Activated T-cell treated with anti-CD3 and anti-CD28 coated beads for 24 hours (primary cell): ENCODE measurements at places on chromosomes 12 and 14.

GRCh38 chr12:32302218-32303173, 96.9 kb upstream of the FGD4 start:
- DNase-seq, result no peak

GRCh38 chr12:25190793-25191192, 4.2 kb downstream of the DNAI7 start:
- no peak for DNase-seq

GRCh38 chr12:109744986-109745942, 31.6 kb downstream of the FAM222A start:
- DNase-seq, result no peak

- DNase-seq, result no peak
Observed at GRCh38 chr12:77746096-77746495, 84.6 kb upstream of the NAV3 start.

GRCh38 chr12:87234898-87235297, 794.3 kb downstream of the C12orf50 start:
- DNase-seq, result no peak

DNA sequence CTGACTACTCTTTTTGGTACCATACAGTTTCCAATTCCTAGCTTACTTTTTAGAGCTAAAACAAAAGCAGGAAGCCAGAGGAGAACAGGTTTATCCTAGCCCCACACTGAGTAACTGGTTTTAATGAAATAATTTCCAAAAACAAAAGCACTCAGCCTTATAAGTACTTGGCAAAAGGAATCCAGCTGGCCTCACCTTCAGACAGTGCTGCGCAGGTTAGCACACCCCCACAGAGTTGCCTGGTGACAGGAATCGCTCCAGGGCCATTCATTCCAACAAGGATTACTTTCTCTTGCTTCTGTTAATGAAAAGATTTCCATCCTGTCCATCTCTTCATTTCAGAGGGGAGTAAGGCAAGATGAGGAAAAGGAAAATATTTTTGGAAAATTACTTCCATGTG, 84.6 kb downstream of the SCFD1 start:
- no peak for DNase-seq

GRCh38 chr14:75738192-75738591, 77.1 kb downstream of the TTLL5 start:
- DNase-seq, result no peak

- DNase-seq, result no peak
Observed at GRCh38 chr14:95679148-95679815, 6.9 kb upstream of the TCL1B start.

GRCh38 chr12:45039757-45040156, 11.1 kb downstream of the DBX2 start:
- DNase-seq, result no peak

DNA sequence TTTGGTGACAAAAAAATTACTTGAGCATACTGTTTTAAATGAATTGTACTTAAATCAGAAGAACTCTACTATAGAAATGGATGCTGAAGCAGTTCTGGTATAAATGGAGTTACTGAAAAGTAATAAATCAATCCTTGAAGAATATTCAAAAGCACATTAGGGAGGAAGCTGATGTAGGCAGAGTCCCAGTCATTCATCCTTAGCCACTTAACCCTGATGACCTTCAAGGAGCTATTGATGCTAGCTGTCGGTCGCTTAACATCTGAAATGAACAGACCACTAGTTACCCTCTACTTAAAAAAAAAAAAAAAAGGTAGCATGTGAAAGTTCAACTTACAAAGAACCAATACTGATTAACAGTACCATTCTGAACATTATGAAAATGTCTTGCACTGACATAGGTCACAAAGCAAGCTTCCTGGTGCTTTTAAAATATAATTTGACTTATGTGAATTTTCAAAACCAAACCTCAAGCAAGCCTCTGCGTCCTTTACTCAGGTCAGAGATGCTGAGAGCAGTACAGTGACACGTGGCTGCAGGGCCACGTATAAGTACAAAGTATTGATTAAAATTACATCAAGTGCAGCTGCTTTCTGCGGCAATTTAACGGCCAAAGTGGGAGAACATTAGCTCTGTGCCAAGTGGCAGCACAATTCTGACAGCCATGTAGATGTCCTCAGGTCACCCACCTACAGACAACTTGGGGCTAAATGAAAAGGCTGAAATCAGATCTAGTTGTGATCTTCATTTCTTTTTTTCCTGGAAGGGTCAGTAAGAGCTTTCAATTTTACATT, 18.1 kb downstream of the PPM1H start:
- DNase-seq, result no peak

- DNase-seq, result no peak
Observed at GRCh38 chr12:92357584-92358261, 212.1 kb upstream of the BTG1 start.

GRCh38 chr12:59886131-59886733, 290.4 kb downstream of the SLC16A7 start:
- DNase-seq, result no peak

GRCh38 chr12:14896521-14897169, 11.0 kb upstream of the MGP start:
- DNase-seq, result no peak

- DNase-seq, result no peak
Observed at GRCh38 chr12:130227641-130228040, 65.4 kb downstream of the FZD10 start.

- DNase-seq, result no peak
Observed at GRCh38 chr12:128581321-128581761, 242.4 kb downstream of the SLC15A4 start.

DNA sequence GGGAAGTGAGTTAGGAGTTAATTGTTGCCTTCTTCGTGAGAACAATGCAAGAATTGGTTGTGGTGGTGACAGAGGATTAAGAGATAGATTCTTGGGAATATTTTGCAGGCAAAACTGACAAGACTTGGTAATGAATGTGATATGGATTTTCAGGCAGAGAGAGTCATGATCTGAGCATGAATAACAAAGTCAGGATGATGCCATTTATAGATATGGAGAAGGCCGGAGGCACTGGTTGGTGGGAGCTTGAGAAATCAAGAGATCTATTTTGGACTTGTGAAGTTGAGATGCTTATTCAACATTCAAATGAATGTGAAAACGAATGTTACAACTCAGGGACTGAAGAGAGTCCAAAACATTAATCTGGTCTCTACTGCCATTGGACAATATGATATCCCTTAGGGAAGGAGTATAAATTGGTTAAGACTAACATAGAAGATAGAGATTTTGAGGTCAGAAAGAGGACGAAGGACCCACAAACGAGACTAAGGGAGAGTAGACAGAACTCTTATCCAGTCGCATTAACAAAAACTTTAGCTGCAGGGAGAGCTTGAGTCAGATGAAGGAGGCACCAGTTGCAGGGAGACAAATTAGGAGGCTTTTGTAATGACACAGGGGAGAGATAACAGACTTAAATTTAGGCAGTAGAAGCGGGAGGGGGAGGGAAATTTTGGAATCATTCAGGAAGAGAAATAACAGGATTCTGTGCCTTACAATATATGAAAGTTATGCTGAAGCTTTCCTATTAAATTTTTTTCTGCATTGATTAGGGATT, 1090.6 kb downstream of the GALC start:
- no peak for DNase-seq

DNA sequence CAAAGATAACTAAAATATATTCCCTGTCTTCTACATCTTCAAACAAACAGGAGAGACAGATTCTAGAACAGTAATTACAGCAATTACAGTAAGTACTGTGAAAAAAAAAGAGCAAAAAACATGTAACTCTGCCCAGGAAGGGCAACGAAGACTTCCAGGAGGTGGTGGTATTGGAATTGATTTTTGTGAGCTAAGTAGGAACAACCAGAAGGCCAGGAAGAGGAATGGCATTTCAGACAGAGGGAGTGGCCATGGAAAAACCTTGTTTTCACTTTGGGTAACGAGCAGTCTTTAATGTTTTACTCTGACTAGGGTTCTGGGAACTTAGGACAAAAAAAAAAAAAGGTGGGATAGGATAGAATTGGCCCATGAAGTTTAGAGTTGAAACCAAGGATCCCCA, 196.3 kb upstream of the PLEKHG7 start:
- no peak for DNase-seq
